ENCODE measurements at places on chromosomes 1 and 21. TPM values are rescaled to one million over a fixed set of nuclear protein-coding genes. Genes with fewer than 3 reads are reported as not detected.

The S100A12 gene
- 4.8 TPM for total RNA-seq

The CRABP2 gene
- 8.8 TPM for total RNA-seq

The ANGPTL3 gene
- total RNA-seq: not detected

The TCHH gene
- total RNA-seq: 0.23 TPM

The IL10RB gene
- 10.6 TPM for total RNA-seq

The VHLL gene
- total RNA-seq: 0.69 TPM

The PADI2 gene
- 3.5 TPM for total RNA-seq

The TRIM67 gene
- total RNA-seq: 29.3 TPM

The ADGRL4 gene
- total RNA-seq: 4.2 TPM

The WDR3 gene
- 19.1 TPM for total RNA-seq

The PODN gene
- 1.2 TPM for total RNA-seq

The PRAMEF1 gene
- total RNA-seq: not detected

The PDC gene
- total RNA-seq: not detected

The UBXN10 gene
- total RNA-seq: 7.4 TPM

The CYP4Z1 gene
- 0.92 TPM for total RNA-seq

The ACTL8 gene
- total RNA-seq: 0.23 TPM

The CELA2A gene
- not detected for total RNA-seq

The SV2A gene
- 183 TPM for total RNA-seq

The AUNIP gene
- total RNA-seq: 2.3 TPM

The PEX14 gene
- 9.7 TPM for total RNA-seq

The RASAL2 gene
- 51.0 TPM for total RNA-seq

The PGLYRP4 gene
- not detected for total RNA-seq

The TNFAIP8L2 gene
- total RNA-seq: 2.3 TPM

The CFHR2 gene
- total RNA-seq: not detected

The GABRD gene
- total RNA-seq: 1.2 TPM

The TNNT2 gene
- not detected for total RNA-seq

The GRIK3 gene
- total RNA-seq: 47.3 TPM

The LAMC2 gene
- total RNA-seq: 5.3 TPM

The LCE1B gene
- total RNA-seq: not detected

The RAB13 gene
- 9.7 TPM for total RNA-seq

The CCNL2 gene
- total RNA-seq: 107 TPM

The LRRN2 gene
- 20.5 TPM for total RNA-seq

The FCER1A gene
- not detected for total RNA-seq

The PRKACB gene
- total RNA-seq: 456 TPM

The DPT gene
- not detected for total RNA-seq

The AMPD1 gene
- not detected for total RNA-seq

The ZNF695 gene
- total RNA-seq: 6.0 TPM

The MDM4 gene
- total RNA-seq: 68.7 TPM

Measured in diencephalon (tissue), 1 donor.